GM12892 (cell line): ENCODE measurements at places on chromosomes 12 and 14.

DNA sequence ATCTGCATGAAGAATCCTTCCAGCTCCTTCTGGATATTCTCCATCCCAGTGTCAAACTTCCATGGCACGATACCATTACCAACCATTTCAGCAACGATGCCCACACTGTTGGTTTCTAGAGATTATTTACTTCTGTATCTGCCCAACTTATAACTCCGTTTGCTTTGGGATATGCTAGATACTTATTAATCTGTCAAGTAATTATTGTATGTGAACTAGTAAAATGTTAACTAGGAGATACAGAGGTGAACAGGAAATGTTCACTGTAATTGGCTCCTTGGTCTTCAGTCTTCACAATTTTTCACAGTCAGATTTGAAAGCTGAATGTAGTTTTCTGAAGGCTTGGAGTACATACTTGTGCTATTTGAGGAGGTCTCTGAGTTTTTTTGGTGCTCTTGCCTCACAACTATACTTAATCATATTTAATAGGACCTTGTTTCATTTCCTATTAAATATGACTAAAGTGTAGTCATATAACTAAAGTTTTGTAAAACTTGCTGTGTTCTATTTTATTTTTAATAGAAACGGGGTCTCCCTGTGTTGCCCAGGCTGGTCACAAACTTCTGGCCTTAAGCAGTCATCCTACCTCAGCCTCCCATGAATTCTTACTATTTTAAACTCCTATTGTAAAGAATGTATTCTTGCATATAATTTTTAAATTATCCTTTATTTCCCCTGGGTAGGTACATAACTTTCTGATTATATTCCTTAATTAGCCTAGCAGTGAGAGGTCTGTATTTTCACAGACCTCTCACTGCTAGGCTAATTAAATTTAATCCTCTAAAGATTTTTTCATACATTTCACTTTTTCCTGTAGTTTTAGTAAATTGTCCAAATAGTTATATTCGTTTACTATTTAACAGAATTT is 79.7 kb downstream of the FGD4 start:
- DNase-seq = no peak

- DNase-seq = no peak
Measured at GRCh38 chr14:102699416-102700110, 77.7 kb upstream of the TRAF3 start.

- no peak for DNase-seq
Measured at GRCh38 chr12:89276860-89277259, 75.4 kb downstream of the DUSP6 start.

GRCh38 chr12:126704609-126705008 is 1562.4 kb upstream of the TMEM132C start:
- DNase-seq = no peak

DNA sequence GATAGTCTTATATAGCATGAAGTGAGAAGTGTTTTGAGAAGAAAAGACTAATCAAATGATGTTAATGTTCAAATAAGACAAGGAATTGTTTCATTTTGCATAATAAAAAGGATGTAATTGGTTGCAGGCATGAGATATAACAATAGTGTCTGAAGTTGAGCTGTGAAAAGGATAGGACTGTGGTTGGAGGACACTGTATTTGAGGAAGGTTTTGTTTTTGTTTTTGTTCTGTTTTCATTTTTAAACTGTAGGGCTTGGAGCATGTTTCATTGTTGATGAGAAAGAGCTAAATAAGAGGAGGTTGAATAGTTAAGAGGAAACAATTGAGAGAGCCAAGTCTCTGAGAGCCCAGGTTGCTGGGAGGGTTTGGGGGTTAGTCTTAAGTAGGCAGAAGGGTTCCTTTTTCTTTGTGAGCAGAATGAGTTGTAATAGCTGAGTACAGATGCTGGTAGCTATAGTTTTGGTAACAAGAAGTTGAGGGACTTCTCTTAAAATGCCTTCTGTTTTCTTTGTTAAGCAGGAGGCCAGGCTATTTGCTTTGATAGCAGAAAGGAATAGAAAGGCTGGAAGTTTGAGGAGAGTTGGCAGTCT is 58.4 kb downstream of the CCDC91 start:
- no peak for DNase-seq

GRCh38 chr14:96090441-96091148 is 51.4 kb downstream of the C14orf132 start:
- no peak for DNase-seq

DNA sequence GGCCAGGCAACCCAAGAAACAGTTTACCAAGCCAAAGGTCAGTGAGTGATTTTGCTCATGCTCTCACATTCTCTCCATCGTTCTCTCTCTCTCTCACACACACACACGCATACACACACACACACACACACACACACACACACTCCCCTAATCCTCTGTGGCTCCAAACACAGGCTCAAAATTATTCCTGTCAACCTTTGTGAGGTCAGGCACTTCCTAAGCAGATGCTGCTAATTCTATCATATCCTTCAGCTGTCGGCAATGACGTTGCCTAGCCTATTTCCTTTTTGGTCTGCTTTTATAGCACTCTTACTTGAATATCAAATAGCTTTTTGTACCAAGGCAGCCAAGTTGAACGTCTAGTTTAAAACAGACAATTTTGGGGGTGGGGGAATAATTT is 98.9 kb upstream of the EGLN3 start:
- DNase-seq = no peak

- no peak for DNase-seq
Measured at GRCh38 chr14:52089218-52089617, 20.4 kb upstream of the NID2 start.
